ENCODE measurements at places on chromosomes 2 and 18.

DNA sequence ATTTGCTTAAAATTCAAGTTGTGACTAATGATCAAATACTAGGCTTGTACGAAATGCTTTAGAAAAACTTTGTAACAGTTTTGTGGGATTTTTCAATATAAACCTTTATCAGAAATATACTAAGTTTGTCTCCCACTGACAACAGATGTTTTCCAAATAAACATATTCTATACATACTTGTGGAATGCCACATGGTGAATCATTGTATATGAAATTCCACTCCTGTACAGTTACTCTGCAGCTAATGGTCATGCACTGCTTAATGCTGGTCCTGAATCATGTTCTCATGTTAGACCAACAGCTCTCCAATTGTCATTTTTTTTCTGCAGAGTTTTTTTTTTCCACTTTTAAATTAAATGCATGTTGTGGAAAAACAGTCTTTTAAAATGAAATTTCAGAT, 90.1 kb downstream of the DPP4 start:
- no peak for DNase-seq

DNA sequence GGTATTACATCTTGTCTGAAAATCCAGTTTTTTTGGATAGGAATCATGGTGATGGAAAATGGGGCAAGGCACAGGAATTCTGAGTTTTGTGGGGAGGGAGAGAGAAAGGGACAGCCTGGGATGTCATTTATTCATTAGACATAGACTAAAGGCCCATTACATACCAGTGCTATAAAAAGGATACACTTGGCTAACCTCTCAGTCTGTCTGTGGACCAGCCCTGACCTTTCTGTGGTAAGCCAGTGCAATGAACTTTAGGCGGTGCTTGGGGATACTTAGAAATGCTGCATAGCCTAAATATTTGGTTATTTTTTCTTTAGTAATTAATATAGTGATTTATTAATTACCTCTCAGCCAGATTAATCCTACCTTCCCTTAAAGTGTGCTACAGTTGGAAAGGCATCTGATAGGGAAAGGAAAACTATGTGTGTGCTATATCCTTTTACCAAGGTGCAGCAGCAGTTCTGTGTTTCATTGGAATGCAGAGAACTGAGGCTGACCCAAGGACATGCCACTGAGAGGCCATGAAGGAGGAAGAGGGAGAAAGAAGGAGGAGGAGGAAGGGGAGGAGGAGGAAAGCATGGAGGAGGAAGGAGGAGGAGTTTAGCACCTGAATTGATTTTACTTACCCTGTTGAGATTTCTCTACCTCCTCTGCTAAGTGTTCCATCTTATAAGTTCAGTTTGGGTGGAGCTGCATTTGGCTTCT, 37.5 kb downstream of the KCNS3 start:
- DNase-seq: no peak

DNA sequence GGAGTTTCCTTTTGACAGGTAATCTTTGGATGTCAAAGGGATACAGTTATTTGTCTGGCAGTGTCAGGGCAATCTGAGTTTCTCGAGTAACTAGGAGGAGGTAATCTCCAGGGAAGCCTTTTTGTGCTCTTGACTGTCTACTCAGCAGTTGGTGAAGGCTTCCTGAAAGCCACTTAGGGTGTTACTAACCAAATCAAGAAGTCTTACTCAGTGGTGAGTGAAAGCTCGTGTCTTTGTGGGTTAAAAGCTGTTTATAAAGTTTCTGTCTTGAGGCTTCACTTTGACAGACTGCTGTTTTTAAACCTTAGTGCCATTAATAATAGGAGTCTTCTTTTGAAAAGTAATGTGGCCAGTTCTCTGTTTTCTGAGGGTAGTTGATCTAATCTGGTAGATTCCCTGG, 1.7 kb downstream of the THSD7B start:
- DNase-seq: no peak

DNA sequence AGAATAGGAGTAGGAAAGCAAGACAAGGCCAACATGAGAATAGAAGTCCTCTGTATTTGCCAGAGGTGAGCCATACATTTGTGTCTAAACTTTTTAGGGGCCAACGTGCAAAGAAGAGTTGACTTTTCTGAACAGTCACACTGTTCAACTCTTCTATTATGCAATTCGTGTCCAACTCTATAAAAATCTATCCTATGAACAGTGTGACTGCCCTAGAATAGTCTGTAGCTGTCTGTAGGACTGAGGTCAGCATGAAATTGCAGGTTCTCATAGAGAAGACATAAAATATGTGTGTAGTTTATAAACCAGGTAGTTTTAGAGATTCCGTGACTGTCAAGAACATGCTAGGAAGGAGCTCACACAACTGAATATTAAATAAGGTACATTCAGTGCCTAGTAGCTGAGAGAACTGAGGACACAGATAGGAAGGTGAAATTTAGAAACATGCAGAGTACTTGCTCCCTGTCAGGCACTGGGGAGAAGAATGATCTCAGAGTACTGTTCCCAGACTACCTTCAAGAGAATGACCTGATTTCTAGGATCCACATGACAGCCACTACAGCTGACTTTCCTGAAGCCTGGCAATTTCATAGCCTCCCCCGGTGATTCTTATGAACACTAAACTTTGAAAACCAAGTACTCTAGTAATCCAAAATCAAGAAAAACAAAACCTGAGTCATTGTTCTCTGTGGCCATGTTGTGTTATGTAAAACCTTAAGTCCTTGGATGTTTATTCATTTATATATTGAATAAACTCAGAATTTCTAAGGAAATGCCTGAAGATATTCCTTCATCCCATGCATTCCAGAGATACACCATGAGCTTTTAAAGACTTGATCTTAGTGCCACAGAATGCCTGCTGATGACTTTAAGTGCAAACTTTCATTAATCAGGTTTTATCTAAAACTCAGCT, 201.5 kb upstream of the BOD1L2 start:
- DNase-seq: no peak

GRCh38 chr2:218748741-218749441, 33.1 kb upstream of the CYP27A1 start:
- no peak for DNase-seq

GRCh38 chr18:79354350-79354749, 41.4 kb upstream of the NFATC1 start:
- no peak for DNase-seq

DNA sequence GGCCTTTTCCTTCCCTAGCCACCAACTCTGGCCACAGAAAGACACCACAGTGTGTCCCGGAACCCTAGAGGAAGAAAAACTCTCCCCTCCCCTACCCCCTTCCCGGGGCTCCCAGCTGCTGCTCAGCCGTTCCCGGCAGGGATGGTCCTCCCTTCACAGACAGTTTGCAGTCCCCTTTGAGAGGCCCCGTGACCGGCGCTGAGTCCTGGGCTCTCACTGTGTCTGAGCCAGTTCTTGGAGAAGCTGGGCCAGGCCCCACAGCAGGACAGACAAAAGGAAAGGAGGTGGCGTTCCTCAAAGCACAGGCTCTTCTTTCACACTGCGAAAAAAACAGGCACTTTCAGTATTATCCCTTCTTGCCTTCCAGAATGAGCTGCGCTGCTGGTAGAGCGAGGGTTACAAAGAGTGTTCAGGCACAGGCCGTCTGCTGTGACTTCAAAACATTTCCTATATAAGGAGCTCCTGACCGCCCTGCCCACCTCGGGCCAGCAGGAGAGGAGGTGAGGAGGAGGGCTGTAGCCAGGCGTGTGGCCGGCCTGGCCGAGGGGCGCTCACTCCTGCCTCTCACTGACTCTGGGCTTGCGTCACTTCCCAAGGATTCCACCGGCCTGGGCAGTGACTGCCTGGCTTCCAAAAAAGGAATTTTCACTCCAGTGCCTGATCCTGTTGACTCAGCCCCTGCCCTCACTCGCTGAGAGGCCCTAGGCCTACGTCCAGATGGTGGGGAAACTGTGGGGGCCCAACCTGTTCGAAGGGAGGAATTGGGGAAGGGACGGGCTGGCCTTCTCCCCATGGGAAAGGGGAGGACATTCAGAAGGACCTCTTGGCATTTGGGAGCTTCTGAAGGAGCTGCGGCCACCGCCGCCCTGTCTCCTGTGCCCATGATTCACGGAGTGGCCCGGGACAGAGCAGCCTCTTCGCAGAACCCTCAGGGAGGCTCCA, 24.9 kb downstream of the CIDEA start:
- no peak for DNase-seq

GRCh38 chr2:10538224-10538894, 90.2 kb upstream of the ODC1 start:
- no peak for DNase-seq

- no peak for DNase-seq
These were observed 100.4 kb downstream of the EN1 start for GRCh38 chr2:118747066-118747465.

DNA sequence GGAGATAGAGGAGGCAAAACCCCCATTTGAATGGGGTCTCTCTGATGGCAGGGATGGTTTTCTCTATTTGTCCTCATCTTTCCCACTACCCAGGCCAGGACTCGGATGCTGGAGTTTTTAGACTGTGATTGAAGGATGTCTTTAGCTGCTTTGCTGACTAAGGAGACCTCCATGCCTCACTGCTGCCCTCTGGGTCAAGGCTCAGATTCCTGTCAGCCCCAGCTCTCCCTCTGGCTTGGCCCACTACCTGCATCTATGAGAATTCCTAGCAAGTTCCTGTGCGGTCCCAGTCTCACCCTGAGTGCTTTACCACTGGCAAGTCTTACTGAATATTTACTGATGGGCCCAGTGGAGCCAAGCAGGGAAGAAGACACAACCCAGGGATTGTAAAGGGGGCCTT, 184.0 kb downstream of the CELF4 start:
- DNase-seq: no peak

DNA sequence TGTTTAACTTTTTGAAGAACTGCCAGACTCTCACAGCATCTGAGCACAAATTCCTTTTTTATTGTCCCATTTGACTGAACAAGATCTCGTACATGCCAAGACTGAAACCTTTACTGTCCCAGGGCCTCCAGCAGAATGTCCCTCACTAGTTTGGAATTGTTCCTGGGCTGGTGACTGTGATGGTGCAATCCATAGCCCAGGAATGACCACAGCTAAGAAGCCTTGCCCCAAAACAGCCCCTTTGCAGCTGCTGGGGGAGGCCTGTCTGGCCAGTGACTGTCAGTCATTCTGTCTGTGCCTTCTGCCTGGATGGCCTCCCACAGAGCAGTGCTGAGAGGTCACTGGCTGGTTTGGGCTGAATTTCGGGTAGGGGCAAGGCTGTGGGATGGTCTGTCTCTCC, 184.5 kb upstream of the MSH6 start:
- DNase-seq: no peak

GRCh38 chr2:13227578-13227977, 510.8 kb downstream of the TRIB2 start:
- no peak for DNase-seq

DNA sequence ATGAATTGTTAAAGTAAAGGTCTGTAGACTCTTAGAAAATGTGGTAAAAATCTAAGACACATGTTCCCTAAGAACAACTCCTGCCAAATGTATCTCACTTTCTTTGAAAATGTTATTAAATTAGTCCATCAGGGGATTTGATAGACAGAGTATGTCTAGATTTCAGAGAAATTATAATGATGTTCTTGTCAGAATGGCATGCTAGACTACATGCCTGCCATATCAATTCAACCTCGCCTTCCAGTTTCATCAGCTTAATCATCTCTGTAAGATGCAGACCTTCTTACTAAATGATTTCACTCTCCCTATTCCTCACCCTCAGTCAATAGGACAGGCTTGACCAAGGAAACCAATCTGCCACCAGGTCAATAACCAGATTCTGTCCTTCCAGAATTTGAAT, 368.4 kb downstream of the TXNL1 start:
- DNase-seq: no peak

DNA sequence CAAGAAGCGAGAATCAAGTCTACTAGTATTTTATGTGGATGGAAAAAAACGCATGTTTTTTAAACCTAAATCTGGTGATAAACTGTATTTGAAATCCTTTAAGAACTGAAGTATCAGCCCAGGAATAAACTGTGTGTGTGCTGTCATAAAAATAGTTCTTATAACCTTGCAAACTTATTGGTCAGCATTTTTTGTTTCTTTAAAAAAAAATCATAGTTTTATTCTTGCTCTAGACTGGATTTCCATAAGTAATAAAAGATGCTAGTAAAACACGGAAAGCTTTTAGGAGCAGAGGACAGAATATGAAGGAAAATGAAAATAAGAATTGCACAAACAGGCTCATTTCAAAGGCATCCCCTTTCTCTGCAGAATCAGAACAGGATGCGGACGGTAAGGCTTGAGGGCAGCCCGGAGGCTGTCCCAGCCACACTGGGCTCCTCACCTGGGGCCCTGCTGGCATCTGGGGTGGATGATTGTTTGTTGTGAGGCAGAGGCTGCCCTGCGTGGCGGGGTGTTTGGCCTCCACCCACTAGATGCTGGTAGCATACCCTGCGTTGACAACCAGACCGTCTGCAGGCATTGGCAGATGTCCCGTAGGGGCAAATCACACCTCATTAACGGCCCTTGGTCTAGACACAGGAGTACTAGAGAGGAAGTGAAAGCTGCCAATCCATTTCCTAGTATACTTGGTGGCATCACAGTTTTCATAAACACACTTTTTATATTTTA, 52.5 kb downstream of the MBP start:
- DNase-seq: no peak

DNA sequence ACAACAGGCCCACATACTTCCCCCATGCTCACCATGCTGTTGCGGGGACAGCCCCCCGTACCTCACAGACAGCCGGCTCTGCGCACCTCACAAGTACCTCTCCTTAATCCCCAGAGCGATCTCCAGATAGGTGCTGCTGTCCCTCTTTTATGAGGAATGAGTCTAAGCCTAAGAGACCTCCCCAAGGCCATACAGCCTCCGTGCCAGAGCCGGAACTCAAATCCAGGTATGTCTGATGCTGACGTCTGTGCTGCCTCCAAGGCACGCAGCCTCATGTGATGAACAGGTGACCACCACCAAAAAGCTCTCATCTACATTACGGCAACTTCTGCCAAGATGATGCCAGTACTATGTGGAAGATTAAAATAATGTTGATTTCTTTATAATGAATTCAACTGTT, 85.2 kb downstream of the EIPR1 start:
- no peak for DNase-seq

DNA sequence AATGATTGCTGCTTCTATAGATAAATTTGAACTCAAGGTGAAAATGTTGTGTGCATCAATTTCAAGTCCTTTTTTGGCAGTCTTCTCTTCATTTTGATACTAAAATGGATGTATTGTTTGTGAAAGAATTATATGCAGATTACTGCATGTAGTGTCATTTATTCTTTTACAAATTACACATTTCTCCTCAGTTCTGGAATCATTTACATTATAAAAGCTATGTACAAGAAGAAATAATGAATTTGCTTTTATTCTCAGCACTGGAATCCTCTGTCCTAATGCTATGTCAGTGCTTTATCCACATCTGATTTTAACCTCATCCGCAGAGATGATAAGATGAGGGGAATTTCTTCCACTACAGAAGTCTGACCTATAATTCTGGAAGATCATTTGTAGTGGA, 220.8 kb upstream of the UBE2E3 start:
- no peak for DNase-seq
